ENCODE measurements at places on chromosomes 12 and 14.

- DNase-seq: no peak
Observed at GRCh38 chr14:90820958-90821357, 4.7 kb upstream of the TTC7B start.

GRCh38 chr14:23173031-23173430 is 10.4 kb downstream of the SLC7A8 start:
- no peak for DNase-seq

GRCh38 chr12:105580821-105581352 is 250.4 kb downstream of the C12orf75 start:
- DNase-seq: no peak

GRCh38 chr12:66365718-66366490 is 63.6 kb downstream of the HELB start:
- DNase-seq: peak; percentile 45

GRCh38 chr14:92385561-92385960 is 62.6 kb downstream of the SLC24A4 start:
- DNase-seq: no peak

DNA sequence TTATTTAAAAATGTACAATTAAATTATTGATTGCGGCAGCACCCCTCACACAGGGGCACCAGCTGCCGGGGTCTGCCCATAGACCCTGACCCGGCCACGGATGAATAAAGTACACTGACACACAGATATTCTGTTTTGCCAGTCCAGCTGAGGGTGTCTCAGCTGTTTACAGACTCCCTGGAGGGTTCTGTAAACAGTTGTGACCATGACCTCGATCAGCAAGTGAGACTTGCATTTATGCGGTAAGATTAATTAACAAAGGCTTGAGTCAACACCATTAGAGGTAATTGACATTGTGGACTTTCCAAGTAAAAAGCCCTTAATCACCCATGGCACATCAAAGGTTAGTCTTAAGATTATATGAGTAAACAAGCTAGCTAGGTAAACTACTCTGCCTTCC is 94.3 kb downstream of the FUT8 start:
- DNase-seq: no peak

- no peak for DNase-seq
Observed at GRCh38 chr12:93762912-93763553, 85.9 kb downstream of the CRADD start.

- no peak for DNase-seq
Observed at GRCh38 chr12:2583642-2584401, 210.9 kb upstream of the FKBP4 start.

DNA sequence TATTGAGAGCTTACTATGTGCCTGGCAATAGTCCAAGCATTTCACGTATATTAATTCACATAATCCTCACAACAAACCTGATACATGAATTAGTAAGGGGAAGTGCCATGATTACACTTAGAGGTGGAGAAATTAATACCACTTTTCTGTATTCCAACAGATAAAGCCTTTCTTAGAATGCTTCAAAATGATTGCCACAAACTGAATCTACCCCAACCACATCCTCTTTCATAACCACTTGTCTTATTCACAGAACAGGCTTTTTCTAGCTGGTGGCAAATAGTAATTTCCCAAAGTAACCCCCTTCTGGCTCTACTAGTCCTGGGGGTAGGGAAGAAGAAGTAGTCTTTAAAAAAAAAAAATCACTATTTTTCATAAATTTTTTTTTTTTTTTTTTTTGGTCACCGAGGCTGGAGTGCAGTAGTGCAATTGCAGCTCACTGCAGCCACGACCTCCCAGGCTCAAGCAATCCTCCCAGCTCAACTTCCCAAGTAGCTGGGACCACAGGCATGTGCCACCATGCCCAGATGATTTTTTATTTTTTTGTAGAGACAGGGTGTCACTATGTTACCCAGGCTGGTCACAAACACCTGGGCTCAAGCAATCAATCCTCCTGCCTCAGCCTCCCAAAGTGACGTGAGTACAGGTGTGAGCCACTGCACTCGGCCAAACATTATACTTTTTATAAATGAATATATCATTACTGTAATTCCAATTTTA is 59.0 kb upstream of the ARID2 start:
- DNase-seq: no peak

GRCh38 chr14:78399316-78399889 is 229.2 kb downstream of the NRXN3 start:
- no peak for DNase-seq

- DNase-seq: no peak
Observed at GRCh38 chr12:106074706-106075392, 63.9 kb downstream of the NUAK1 start.

- DNase-seq: no peak
Observed at GRCh38 chr14:68684466-68685418, 108.1 kb downstream of the ZFP36L1 start.

GRCh38 chr12:32002848-32003493 is 43.8 kb downstream of the RESF1 start:
- DNase-seq: peak; percentile 45

- no peak for DNase-seq
Observed at GRCh38 chr14:106872611-106873446, 1346.4 kb downstream of the TMEM121 start.

DNA sequence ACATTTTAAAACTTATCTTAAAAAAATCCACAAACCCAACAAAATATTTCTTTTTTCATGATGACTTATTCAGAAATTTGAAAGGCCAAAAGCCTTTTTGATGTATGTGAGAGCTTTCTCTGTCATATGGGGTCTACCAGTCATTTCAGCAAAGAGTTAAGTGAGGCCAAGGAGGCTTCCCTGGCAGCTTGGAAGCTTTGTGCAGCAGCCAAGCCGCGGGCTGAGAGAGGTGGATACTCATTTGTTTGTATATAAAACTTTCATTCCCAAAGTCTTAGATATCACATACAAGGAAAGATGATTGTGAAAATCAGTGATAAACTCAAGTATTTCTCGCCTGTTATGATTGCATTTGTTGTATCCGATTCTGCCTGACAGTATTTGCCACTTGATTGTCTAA is 48.5 kb upstream of the RNU6-8 start:
- no peak for DNase-seq

DNA sequence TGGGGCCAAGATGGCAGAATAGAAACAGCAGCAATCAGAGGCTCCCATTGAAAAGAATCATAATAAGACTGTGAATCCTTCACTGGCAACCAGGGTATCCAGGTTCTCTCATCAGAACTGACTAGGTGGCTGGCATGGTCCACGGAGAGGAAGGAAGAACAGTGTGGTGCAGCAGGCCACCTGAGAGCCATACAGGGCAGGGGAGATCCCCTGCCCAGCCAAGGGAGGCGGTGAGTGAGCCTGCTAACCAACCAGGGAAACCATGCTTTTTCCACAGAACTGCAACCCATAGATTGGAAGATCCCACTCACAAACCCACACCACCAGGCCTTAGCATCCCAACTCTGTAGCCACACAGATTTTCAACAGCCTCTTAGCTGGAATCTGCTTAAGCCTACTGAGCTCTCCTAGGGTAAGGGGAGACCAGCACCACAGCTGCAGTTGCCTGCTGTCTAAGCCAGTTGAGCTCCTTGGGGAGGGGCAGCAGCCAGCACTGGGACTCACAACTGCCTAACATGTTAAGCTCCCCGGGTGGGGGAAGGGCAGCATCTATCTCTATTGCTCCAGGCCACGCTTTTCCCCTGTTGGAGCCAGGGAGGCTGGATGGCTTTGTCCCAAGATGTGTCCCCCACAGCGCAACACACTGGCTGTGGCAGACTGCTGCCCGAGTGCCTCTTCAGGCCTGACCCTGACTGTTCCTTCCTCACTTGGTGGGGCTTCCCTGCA is 342.6 kb upstream of the CCDC196 start:
- no peak for DNase-seq

- no peak for DNase-seq
Observed at GRCh38 chr12:66620026-66620425, 58.9 kb downstream of the GRIP1 start.

DNA sequence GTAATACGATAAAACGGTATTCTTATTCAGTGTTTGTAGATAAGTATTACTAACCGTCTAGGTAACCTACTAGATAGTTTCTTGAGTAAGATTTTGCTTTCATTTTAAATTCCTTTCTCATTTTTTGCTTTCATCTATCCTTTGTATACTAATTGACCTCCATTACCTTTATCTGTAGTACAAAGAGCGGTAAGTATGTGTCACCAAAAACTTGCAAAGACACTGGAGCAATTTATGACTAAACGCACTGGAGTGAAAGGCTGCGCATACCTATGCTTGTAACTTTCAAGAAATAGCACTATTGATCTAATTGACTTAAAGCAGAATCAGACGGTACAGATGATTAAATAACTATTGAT is 1.7 kb downstream of the ARHGAP5 start:
- DNase-seq: no peak

DNA sequence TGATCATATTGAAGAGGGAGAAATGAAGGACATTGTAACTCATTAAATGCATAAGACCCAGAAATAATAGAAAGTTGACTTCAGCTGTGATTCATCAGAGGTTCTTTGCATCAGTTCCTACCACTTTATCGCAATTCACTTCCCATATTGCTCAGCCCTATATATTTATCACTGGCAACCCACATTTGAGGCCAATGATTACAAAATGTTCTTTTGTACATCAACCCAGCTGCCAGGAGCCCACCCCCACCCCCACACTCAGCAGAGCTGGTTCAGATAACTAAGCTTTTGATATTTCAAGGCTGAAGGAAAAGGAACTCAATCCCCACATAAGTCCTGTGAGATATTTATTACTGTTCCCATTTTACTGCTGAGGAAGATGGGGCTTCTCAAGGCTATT is 51.2 kb upstream of the TMPO start:
- DNase-seq: no peak

DNA sequence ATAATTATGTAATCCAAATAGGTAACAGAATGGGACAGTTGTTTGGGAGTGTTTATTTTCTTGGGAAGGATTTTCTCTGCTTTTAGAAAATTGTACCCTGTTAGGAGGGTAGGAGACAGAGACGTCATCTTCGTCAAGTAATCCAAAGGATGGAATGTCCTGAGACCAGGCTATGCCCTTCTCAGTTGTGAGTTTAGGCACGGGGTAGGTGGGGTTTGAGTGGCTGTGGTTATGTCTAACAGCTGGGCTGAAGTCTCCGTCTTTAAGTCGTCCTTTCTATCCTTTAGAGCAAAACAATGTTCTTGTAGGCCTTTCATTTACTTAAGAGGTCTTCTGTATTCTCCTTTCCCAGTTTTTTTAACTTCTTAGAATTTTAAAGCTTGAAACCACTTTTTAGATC is 5.7 kb downstream of the SOCS2 start:
- peak; percentile 39 for DNase-seq

DNA sequence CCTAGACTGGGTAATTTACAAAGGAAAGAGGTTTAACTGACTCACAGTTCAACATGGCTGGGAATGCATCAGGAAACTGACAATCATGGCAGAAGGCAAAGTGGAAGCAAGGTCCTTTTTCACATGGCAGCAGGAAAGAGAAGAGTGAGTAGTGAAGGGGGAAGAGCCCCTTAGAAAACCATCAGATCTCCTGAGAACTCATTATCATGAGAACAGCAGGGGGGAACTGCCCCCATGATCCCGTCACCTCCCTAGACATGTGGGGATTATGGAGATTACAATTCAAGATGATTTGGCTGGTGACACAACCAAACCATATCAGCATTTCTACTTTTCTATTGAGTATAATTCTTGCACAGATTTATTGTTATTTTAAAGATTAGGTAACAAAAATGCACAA is 822.1 kb upstream of the FLRT2 start:
- DNase-seq: no peak

DNA sequence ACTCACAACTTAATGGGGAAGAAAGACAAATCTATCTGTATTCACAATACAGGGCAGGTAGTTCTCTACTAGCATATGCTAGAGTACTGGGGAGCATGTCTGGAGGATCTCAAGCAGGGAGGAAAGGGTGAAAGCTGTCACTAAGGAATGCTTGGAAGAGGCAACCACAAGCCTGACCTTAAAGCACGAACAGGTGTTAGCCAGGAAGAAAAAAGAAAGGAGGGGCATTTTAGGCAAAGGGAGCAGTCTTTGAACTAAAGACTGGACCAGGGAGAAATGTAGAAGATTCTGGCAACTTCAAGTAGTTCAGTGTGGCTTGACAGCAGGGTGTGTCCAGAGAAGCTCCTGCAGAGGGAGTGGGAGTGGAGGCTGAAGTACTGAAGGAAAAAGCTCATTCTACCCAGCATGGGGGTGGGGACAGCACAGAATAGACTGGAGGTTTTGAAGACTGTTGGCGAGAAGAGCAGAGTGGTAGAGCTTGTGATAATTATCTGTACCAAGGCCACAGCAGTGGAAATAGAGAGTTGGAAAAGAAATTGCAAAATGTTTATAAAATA is 50.9 kb downstream of the AP5M1 start:
- DNase-seq: no peak

- no peak for DNase-seq
Observed at GRCh38 chr12:123743002-123743401, 19.1 kb upstream of the DNAH10 start.

GRCh38 chr12:66644151-66644550 is 34.7 kb downstream of the GRIP1 start:
- DNase-seq: no peak

Data from fibroblast of gingiva (primary cell).